ENCODE measurements at places on chromosomes 11 and 22.

DNA sequence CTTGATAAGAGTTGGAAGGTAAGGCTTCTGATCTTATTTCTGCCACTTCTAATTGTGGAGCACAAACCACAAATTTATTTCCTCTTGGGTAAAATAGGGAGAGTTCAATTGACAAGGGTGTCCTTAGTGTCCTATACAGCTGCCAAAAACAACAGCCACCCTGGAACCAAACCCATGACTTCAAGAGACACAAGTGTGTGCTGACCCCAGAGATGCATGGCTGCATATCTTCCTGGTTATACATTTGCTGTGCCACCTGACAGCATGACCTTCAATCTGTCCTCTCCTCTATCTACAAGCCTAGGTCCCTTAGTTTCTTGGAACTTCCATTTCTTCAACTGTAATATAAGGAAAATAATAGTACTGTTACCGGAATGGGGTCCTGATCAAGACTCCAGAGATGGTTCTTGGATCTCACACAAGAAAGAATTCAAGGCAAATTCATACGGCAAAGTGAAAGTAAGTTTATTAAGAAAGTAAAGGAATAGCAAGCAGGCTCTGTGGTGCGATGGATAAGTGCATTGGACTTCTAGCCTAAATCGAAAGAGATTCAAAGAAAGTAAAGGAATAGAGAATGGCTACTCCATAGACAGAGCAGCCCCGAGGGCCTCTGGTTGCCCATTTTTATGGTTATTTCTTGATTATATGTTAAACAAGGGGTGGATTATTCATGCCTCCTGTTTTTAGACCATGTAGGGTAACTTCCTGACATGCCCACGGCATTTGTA is 15.5 kb upstream of the TMEM123 start:
- DNase-seq, result no peak

GRCh38 chr11:45518141-45518832 is 147.1 kb downstream of the CHST1 start:
- no peak for DNase-seq

DNA sequence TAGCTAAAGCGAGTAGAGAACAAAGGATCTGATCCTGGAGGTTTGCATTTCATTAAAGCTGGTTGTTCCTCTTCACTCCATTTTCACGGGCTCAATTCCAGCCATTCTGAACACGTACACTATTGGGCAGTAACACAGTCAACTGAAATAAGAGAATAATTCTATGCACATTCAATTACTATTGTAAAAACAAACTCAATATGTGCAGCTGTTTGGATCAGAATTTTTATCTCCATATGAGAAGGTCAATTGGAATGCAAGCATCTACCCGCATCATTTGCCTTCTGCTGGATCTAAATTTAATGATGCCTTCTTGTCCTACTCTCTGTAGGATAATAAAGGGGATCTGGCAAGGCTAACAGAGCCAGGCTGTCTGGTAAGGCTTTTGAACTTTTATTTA is 562.8 kb upstream of the CCDC179 start:
- no peak for DNase-seq

DNA sequence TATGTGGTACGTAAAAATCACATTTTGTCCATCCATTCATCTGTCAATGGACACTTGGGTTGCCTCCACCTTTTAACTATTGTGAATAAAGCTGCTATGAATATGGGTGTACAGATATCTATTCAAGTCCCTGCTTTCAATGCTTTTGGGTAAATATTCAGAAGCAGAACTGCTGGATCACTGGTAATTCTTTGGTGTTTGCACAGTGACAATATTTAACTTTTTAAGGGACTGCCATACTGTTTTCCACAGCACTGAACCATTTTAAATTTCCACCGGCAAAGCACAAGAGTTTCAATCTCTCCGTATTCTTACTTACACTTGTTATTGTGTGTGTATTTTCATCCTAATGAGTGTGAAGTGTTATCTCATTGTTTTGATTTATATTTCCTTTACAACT is 79.4 kb downstream of the RBFOX2 start:
- DNase-seq, result no peak

DNA sequence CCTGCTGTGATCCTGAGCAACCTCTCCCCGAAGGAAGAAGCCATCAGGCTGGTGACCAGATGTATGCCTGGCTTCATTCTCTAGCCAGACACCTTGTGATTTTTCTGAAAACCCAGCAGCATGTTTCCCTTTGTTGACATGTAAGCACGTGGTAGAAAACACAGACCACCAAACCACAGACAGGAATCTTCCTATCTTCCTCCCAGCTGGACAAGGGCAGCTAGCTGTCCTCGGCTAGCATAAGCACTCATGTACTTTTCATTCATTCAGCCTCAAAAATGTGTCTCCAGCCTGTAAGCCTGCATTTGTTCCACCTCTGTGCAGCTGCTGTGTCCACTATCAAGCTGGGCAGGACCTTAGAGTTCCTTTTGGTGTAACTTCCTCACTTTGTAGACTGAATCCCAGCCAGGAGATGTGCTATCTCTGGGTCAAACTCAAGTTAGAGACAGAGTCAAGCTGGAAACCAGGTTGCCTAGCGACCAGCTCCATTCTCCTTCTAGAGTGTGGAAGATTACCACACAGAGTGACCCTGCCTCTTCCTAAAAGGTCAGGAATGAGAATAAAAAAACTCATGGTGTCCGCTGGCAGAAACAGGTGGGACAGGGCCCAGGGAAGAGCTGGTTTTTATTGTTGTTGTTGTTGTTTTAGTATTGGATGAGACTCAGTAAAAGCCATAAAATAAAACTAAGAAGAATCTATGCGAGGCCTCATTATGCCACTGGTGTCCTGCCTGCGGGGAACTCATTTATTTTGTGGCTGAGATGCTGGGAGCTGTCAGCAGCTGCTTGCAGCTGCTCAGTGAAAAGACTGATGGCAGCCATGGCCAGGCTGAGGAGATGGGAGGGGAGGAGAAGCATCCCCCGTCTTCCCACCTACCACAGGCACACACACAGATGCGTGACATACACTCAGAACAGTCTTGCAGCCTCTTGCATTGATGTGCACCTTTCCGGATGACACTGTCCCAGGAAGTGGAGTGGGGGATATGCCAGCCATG is 7.4 kb upstream of the CLMP start:
- no peak for DNase-seq

DNA sequence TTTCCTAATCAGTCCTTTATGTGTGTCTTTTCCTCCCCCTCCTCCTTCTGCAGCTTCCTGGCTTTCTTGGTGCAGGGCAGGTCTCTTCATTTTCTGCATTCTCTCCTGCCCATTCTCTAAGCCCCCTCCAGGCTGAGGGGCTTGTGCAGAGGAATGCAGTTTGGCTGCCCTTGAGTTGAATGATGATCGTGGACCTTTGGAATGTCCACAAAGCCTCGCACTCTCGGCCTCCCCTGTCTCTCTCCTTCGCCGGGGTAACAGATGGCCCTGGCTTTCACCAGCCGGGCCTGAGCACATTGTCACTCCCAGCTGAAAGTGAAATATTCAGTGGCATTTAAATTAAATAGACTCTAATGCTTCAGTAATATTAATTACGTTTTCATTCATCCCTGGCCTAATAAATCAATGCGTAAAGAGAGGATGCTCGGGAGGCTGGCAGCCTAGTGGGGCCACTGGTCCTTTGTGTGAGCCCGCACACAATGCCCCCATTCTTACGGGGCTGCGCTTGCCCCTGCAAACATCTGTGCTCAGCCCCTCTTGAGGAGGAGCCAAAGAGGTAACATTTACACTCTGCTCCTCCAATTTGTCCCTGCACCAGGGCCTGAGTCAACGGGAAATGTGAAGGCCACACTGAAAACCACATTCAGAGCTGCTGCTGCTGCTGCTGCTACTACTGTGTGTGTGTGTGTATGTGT is 64.9 kb upstream of the PAX6 start:
- DNase-seq, result no peak

- no peak for DNase-seq
These were observed 2.1 kb upstream of the CCDC81 start for GRCh38 chr11:86372586-86372985.

DNA sequence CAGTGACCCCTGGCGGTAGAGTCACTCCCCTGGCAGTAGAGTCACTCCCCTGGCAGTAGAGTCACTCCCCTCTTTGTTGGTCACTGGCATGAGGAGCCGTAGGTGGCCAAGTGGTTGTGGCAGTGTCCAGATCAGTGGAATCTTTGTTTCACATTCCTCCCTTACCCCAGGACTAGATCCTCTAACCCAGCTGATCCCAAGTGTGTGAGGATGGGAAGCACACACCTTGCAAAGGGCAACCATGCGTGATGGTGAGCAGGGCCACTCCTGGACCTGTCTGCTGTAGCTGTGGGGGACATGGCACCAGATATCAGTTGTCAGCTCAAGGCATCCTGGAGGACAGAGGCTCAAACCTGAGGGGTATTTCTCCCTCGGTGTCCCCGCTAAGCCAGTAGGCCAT is 37.8 kb downstream of the OSBP2 start:
- no peak for DNase-seq
